ENCODE measurements at places on chromosomes 12 and 14. TPM values are rescaled to one million over a fixed set of nuclear protein-coding genes. Genes with fewer than 3 reads are reported as not detected.
A peak's percentile ranks its signal among the peaks of the same experiment; 100 is the strongest.

DNA sequence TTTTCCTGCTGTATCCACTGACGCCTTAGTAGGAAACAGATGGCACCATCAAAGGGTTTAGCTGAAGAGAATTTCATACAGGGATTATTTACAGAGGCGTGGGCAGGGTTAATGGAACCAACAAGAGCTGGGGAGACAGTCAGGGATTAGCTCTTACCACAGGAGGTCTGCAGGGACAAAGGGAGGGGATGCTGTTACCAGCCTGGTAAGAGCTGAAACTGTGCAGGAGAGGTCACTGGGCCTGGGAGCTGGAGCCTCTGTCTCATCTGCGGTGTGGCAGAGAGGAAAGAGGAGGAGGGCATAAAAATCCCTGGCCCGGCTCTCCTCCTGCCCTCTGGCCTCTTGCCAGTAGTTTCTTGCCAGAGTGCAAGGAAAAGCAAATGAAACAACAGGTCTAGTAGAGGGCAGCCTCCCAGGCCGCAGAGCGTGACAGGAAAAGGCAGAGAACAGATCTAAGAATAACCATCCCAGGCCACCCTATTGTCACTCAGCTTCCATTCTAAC is 18.9 kb upstream of the POC1B start:
- no peak for DNase-seq

DNA sequence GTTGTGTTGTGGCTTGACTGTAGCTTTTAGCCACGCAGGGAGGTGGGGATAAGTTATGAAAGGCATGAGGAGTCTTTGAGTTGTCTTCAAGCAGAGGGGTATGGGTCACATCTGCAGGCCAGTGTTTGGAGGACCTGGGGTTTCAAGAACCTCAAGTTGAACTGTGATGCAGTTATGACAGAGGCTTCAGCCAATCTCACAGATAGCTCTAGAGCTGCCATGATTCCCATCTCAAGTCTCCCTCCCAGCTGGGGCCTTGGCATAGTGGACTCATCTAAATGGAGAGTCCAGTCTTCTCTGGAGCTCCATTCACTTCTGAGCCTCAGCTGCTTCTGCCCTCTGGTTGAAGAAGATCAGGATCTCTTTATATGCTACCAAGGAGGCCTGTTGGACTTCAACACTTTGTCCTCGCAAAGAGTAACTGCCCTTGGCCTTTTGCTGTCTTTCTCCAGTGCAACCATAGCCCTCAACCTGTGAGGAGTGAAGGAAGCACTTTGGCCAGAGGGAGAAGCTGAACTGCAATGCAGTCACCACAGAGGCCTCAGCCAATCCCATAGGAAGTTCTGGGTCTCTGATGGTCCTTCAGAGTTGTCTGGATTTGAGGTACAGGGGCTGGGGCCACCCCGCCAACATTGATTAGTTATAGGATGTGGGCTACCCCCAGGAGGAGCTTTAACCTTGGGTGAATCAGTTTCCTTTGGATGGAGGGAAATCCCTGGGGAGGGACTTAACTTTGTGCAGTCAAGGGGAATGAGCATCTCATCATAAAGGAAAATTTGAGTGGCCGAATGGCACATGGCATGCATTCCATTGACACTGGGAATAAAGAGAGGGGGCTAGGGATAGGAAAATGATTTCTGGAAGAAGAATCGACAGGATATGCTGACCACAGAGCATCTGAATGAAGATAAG is 230.5 kb downstream of the PCNX1 start:
- no peak for DNase-seq

DNA sequence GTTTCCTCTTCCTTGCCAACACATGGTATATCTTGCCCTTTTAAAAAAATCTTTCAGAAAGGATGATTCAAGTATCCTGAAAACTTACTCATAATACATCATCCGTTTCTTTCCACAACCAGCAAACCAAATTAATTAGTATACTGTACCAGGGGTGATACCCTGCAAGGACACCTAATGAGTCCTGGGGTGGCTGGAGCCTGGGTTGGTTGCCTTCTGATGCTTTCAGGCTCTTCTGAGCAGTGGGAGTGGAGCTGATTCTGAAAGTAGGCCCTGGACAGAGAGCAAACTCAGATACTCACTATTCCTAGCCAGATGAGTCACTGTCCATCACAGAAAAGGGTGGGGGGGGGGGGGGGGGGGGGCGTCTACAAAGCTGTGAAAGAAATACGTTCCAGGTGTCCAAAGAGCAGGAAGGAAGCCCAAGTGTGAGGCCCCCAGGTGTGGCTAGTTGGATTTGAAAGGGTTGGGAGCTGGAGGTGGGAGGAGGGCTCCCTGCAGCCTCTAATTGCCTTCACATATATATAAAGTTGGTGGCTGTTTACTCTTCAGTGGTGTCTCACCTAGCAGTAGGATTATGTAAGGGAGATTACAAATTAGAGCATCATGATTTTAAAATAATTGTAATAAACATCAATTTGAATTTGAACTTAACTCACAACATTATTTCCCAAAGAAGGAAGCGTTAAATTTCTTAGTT is 36.5 kb downstream of the FBXO33 start:
- no peak for DNase-seq

Gene CLEC1A
- 12.8 TPM for total RNA-seq

GRCh38 chr14:88515499-88516221 is 39.1 kb downstream of the PTPN21 start:
- DNase-seq = no peak

Gene EPYC
- not detected for total RNA-seq

DNA sequence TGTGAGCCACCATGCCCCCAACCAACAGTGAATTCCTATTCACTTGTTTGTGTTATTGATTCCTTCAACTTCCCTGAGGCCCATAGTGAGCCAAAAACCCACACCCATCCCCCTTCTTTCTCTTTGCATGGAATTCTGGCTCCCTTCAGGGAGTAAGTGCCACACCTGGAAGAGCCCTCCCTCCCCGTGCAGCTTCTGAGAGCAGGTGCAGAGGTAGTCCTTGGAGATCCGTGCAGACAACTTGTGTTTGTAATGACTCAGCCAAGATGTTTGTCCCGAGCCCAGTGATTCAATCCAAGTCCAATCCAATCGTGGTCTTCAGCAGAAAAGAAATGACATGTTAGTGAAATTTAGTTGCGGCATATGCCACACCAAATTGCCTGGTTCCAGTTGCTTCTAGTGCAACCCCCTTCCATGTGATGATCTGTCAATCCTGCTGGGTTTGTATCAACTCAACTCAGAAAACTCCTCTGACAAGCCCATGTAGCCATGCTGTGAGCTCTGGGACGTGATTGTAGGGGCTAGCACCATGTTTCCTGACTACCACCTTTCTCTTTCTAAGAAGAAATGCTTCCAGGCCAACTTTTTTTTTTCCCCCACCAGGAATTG is 27.5 kb downstream of the GPRC5A start:
- no peak for DNase-seq

Gene SIX4
- total RNA-seq = 6.4 TPM

Gene FITM1
- not detected for total RNA-seq

Gene ZBTB39
- 8.0 TPM for total RNA-seq

GRCh38 chr12:91274916-91275315 is 92.3 kb upstream of the DCN start:
- DNase-seq = no peak

- no peak for DNase-seq
Measured at GRCh38 chr12:120361506-120362208, 7.3 kb downstream of the MSI1 start.

Gene KRT77
- total RNA-seq = not detected

Gene TAS2R20
- 1.8 TPM for total RNA-seq

- DNase-seq = no peak
Measured at GRCh38 chr12:67677166-67677565, 28.6 kb downstream of the DYRK2 start.

- no peak for DNase-seq
Measured at GRCh38 chr14:88045705-88046104, 40.8 kb downstream of the GPR65 start.

DNA sequence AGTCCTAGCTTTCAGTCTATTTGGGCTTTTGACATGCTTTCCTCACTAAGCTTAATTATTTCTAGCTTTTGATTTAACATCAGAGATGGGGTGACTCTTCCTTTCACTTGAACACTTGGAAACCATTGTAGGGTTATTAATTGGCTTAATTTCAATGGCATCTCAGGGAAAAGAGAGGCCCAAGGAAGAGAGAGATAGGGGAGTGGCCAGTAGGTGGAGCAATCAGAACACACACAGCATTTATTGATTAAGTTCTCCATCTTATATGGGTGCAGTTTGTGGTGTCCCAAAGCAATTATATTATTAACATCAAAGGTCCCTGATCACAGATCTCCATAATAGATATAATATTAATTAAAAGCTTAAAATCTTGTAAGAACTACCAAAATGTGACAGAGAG is 1466.1 kb upstream of the SEL1L start:
- no peak for DNase-seq

GRCh38 chr12:104471336-104471735 is 14.6 kb downstream of the CHST11 start:
- no peak for DNase-seq

Gene RASSF9
- total RNA-seq = 0.87 TPM

Gene ASCL1
- total RNA-seq = not detected

DNA sequence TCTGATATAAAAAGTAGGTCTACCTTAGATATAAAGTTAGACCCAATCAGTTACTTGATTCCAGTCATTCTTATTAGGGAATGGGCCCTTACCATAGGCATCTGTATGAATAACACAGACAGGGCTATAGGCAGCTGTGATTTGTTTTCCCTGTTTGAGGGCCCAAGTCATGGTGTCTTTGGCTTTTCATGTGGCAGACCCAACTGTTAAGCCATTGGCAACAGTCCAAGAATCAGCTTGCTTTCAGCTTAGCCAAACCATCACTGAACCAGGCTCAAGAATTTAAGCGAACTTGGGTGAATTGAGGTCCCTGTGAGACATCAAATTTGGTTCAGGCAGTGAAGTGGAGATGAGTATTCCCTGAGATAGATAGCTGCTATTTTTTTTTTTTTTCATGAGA is 111.2 kb downstream of the LRRIQ1 start:
- no peak for DNase-seq

- no peak for DNase-seq
Measured at GRCh38 chr12:49131051-49131893, at the start of gene TUBA1B. Gene TUBA1B, minus strand, starts transcription at chr12:49131395. Its CDS starts 95 bp downstream, at chr12:49131300.

DNA sequence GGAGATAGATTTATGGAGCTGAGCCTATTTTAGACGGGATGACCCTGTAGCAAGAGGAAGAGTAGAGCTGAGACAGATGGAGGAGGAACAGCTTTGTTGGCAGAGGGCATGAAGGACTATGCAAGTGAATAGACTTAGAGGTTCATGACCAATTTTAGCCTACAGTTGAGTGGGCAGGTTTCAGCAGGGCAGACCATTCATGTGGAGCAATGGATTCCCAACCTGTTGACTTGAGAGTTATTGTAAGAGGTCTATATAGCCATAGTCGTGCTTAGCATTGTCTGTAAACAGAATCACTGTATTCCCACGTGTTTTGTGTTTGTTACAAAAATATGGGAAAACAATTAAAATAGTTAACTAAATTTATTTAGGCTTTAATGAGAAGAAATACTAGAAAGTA is 116.8 kb downstream of the CFAP54 start:
- DNase-seq = no peak

GRCh38 chr14:90511795-90512328 is 115.0 kb downstream of the CALM1 start:
- no peak for DNase-seq

- DNase-seq = peak; percentile 81
Measured at GRCh38 chr12:111437816-111438454, 32.2 kb downstream of the SH2B3 start.

Data from glomerular endothelial cell (primary cell).